ENCODE measurements at places on chromosomes 2 and 18.

GRCh38 chr18:59853380-59853779 lies 46.4 kb upstream of the PMAIP1 start:
- no peak for DNase-seq

DNA sequence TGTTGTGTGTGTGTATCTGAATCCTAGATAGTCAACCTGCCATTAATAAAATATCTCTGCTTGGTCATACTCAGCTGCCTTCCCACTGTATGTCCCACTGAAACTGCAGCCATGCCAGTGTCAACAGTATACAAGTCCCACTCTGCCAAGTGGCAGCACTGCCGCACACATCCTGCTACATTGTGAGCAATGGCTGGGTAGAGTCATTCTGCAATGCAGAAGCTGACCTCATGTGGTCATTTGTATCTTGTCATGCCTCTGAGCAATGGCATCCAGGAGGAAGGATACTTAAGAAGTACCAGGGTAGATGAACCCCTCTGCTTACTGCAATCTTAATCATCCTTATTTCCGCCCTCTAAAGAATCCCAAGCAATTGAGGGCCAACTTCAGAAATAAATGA lies 302.2 kb upstream of the DDX18 start:
- DNase-seq = no peak

DNA sequence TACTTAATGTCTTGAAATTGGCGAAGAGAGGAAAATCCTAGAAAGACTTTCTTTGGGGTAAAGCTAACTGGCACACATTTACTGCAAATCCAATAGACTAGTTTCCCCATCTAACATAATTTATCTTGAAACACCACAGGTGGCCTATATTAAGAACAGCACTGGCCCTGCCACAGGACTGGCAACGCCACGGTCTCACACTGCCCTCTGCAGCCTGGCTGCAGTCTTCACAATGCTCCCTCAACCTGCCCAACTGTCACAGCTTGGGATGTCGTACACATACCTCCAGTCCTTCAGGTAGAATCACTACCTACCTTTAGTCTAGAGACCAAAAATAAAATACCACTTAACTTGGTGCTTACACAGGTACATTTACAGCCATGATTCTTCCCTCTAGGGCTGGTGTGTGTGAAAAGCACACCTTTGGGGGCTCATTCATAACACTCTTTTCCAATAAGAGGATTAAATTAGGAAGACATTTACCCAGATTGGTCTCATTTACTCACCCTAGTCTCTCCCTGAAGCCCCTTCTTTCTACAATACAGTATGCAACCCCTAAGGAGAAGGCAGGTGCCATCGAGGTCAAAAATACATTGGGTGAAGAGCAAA lies 222.2 kb downstream of the C1D start:
- DNase-seq = peak; percentile 8

- DNase-seq = no peak
Measured at GRCh38 chr2:219071131-219071816, 10.6 kb upstream of the IHH start.

GRCh38 chr2:30421026-30421603 lies 25.9 kb upstream of the LCLAT1 start:
- DNase-seq = no peak

GRCh38 chr2:163191372-163191771 lies 352.8 kb upstream of the KCNH7 start:
- no peak for DNase-seq

DNA sequence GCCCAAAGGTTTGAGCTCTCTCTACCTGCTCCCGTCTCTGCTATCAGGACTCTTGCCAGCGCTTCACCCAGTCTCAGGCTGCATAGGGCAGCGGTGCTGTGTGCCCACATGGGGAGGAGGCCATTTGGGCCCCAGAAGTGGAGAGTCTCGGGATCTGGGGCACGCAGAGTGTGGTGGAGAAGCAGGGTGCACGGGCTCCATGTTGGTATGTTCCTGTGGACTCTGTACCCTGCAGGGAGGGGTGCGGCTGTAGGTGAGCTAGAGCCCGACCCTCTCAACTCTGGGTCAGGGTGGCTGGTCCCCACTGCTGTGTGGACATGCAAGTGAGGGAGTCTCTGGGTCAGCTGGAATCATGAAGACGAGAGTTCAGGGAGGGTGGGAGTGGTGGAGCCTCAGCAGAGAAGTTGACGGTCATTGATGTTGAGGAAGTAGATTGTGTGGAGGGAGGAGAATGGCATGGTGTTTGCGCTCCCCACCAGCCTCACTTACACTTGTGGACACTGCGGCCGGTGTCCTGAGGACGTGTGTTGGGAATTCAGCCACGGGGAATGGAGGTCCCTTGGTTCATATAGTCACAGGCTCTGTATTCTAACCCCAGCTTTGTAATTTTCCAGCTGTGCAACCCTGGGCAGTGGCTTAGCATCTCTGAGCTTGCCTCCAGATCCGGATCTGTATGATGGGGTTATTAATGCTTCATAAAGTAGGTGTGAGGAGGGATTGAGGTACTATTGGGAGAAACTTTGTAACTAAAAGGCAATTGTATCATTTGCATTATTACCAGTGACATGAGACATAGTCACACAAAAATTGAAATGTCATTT lies 840 bp upstream of the PSD4 start:
- DNase-seq = no peak

- peak; percentile 59 for DNase-seq
Measured at GRCh38 chr2:112541315-112542122, 746 bp upstream of the POLR1B start.

GRCh38 chr2:233492751-233493150 lies 73.8 kb downstream of the USP40 start:
- DNase-seq = no peak

- DNase-seq = no peak
Measured at GRCh38 chr2:201701646-201702045, 3.2 kb upstream of the MPP4 start.

GRCh38 chr2:17578466-17578928 lies 38.0 kb downstream of the VSNL1 start:
- no peak for DNase-seq

- no peak for DNase-seq
Measured at GRCh38 chr2:61471905-61472805, 1.3 kb upstream of the USP34 start.

GRCh38 chr18:396251-396555 lies 104.3 kb downstream of the COLEC12 start:
- no peak for DNase-seq

DNA sequence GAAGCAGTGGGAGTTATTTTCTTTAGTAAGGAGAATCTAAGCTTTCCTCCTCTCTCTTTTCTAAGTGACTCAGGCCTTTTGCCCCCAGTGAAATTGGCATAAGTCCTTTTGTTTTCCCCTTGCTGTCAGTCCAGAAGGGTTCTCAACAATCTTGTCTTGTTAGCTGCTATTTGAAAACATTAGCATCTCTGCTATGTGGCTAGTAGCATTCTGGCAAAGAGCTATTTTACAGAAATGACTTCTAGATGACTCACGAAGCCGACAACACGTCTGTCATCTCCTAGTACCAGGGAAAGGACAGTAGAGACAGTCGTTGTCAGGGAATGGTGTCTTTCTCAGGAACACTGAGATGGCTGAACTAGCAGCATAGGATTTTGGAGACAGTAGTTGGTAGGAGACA lies 14.7 kb downstream of the SMARCAL1 start:
- no peak for DNase-seq

- no peak for DNase-seq
Measured at GRCh38 chr2:47295981-47296635, 106.8 kb upstream of the MSH2 start.

DNA sequence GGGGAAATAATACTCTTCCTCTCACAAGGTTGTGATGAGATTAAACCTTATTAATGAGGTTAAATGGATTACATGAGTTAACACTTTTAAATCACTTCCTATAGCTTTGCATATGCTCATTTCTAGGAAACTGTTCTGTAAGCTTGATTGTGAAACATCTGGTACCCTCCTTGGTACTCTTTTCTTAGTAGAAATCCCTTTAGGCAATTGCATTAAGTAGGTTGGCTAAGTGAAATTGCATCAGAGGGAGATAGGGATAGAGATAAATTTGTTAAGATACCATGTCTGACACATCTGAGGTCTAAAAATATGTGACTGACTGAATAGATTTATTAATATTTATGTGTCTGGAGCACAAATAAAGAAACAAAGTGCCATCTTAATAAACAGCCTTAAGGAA lies 275.9 kb upstream of the MAP2 start:
- DNase-seq = no peak

DNA sequence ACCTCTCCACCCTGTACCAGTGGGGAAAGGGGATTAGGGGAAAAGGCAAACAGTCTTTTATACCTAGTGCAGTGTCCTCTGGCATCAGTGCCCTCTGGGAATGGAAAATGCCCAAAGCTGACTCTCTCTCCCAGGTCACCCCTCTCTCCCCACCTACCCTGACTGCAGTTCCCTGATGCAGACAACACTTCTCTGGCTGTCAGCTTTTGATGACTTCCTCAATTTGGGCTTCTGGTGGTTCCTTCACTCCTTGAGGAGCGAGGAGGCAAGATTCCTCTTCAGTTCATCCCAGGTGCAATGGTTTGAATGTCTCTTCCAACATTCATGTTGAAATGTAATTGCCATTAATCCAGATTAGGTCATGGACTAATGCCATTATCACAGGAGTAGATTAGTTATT lies 19.7 kb upstream of the PPM1B start:
- DNase-seq = no peak

DNA sequence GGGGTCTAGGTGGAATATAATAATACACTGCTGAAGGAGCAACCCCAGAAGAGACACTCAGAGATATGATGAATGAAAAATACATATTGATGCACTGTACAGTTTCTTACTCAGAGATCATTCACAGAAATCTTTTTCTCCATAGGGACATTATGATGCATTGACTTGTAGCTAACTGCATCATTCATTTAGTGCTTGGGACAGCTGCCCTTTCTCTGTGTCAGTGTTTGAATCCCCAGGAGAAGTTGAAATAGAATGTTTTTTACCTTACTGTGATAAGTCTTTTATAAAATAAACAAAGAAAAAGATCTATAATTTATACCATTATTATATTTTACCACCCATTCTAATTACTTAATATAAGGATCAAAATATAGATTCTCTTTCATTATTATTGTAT lies 91.7 kb upstream of the DSEL start:
- no peak for DNase-seq

DNA sequence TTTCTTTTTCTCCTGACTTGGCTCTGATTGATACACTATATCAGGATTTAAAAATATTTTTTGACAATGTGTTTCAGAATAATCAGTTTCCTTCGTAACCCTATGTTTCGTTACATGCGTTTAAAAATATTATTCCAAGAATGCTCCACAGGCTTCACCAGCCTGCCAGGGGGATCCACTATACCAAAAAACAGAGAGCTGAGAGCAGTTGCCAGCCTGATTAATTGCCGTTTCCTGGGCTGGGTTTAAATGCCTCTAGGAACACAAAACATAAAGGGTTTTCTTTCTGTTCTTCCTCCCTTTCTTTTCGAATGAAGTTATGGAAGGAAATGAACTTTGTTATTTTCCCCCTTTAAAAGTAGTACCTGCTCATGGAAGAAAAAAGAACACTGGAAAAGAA lies 47.9 kb downstream of the LRRFIP1 start:
- DNase-seq = no peak

DNA sequence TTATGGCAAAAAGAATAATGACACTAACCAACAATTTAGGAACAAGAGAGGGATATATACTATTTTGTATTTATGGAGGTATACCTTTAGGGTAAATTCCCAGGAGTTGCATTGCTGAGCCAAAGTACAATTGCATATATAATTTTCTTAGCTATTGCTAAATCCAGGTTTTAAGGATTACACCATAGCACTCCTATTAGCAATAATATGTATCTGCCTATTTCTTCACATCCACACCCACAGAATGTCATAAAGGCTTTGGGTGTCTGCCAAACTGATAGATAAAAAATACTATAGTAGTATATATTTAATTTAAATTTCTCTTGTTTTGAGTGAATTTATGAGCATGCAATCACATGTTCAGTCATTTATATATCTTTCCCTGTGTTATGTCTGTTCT lies 11.5 kb upstream of the SERPINB13 start:
- DNase-seq = no peak

DNA sequence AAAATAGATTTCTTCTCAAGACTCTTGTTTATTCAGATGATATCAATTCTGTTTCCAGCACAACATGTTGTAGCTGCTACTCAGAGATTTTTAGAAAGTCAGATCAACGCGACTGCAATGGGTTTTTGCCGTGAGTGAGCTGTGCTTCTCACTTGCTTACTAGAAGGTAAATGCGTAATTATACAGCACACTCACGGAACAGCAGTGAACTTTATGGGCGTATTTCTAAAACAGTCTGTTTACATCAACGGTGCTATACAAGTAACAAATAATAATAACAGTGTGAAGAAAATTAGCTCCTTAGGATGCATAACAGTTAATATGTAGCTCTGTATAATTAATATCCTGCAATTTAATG lies 533.6 kb downstream of the RNF144A start:
- no peak for DNase-seq

- DNase-seq = no peak
Measured at GRCh38 chr2:6445156-6445555, 420.6 kb downstream of the CMPK2 start.

DNA sequence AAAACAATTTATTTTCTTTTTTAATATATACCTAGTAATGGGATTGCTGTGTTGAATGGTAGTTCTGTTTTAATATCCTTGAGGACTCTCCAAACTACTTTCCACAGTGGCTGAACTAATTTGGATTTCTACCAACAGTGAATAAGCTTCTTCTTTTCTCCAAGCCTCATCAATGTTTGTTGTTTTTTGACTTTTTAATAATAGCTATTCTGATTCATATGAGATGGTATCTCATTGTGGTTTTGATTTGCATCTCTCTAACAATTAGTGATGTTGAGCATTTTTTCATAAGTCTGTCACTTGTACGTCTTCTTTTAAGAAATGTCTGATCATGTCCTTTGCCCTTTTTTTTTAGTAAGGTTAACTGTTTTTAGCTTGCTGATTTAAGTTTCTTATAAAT lies 863.3 kb downstream of the CNTNAP5 start:
- DNase-seq = no peak

DNA sequence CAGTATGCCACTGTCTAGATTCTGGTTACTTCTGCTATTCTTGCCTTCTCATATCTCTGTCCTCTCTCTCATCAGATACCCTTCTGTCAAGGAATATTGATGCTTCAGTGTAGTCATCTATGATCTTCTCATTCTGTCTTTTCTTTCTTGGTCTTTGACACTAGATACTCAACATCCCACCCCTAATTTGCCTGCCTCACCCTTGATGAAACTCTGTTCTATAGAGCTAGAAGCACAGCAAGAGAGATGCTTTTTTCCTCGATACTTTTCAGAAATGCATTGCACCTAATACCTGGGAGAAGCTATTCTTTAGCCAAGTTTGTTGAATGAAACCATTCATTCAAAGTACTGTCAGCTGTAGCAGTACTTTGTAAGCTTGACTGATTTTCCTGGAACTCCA lies 9.5 kb downstream of the SEPTIN2 start:
- DNase-seq = no peak

GRCh38 chr2:231687133-231687852 lies 21.0 kb upstream of the PTMA start:
- peak; percentile 57 for DNase-seq
